Choroid plexus epithelial cell (primary cell): ENCODE measurements at places on chromosomes 7 and 10.

- peak; percentile 83 for DNase-seq
Measured at GRCh38 chr7:137717811-137718271, 128.9 kb downstream of the DGKI start.

DNA sequence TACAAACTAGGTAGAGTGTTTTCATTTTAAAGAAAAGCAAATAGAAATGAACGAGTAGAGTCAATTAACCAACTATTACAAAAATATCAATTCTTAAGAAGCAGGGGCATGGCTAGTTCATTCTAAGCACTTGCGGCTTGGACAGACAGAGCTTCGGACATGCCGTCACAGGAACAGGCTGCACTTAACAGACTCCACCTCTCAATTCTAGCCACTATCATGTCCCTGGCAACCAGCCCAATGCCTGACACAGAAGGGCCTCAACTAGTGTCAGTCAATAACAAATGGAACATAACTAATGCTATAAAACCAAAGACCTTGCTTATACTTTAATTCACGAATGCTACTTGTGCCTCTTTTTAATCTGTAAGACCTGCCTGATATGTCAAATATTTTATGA is 74.4 kb downstream of the TPK1 start:
- DNase-seq, result no peak

- peak; percentile 91 for DNase-seq
Measured at GRCh38 chr10:95741807-95742467, 14.0 kb upstream of the ENTPD1 start.

- peak; percentile 43 for DNase-seq
Measured at GRCh38 chr10:79239275-79239779, 107.9 kb upstream of the PPIF start.

DNA sequence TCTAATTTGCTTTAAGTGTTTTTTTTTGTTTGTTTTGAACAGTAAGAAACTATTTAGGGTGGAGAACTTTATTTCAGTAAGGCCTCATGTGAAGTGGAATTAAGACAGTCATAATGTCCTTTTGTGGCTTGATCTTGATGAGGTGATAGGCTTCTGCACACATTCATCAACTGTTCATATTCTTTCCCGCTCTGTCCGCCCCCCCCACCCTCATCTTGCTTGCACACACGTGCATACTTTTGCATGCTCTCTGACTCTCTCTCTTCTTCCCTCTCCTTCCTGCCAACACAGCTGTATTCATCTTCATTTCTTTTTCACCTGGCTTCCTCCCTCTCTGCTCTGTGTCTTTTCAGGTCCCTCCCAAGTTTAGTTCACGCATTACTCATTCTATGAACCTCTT is 429.6 kb downstream of the AUTS2 start:
- DNase-seq, result no peak

GRCh38 chr10:63266391-63267316 is 133.5 kb downstream of the NRBF2 start:
- peak; percentile 27 for DNase-seq

DNA sequence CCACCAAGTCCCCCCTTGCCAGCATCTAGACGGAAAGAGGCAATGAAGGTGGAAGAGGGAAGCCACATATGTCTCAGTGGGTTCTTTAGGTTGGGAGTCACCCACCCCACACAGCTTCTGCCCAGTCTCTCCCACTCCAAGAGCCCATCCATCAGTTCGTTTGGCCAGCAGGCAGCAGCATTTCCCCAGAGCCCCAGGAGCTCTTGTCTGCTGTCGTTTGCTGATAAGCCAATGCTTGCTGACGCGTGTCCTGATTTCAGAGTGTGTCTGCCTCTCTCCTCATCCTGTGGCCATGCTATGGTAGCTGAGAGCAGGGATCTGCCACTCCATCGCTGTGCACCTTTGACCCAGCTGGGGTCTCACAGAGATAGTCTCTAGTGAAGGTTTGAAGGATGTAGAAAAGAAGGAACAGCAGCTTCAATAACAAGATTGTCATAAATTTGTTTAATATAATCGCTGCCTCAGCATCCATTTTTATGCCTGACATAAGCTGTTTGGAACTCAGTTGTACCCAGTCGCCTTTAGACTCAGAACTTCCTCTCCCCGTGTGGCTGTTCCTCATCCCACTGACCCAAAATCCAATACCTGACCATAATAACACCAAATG is 39.4 kb upstream of the GDF10 start:
- DNase-seq, result no peak

DNA sequence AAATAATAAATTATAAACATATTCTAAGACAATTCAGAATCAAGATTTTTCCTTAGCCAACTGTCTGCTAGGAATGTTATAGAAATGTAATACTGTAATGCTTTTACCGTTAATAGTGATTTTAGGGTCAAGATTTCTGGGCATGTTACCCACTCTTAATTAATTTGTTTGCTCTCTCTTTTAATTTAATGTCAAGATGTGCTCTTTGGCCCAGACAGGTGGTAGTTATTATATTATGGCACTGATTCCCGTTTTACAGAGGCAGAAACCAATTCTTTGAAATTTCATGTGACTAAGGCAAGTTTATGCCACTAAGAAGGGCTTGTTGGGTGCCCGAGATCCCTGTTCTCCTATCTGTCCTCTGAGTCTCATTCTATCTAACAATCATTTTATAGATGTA is 959 bp upstream of the FAM107B start:
- no peak for DNase-seq

GRCh38 chr7:155453296-155454182 is 4.4 kb upstream of the EN2 start:
- DNase-seq, result no peak

GRCh38 chr7:100130608-100131453 is 4.1 kb downstream of the MBLAC1 start:
- peak; percentile 61 for DNase-seq

DNA sequence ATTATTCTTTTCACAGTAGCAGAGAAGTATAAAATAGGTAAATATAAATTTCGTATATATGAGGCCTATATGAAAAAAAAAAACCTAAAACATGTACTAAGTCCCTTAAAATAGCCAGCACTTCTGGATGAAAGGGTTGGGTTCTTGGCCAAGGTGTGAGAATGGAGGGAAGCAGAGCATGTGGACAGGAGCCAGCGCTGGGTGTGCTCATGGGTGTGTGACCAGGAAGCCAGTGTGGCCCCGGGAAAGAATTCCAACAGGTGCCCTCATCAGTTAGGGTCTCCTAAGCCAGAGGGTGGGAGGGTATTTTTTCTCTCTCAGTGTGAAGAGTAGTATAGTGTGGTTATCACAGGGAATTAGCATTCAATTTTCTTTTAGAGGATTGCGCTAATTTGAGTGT is 401.9 kb upstream of the IGFBP3 start:
- no peak for DNase-seq

DNA sequence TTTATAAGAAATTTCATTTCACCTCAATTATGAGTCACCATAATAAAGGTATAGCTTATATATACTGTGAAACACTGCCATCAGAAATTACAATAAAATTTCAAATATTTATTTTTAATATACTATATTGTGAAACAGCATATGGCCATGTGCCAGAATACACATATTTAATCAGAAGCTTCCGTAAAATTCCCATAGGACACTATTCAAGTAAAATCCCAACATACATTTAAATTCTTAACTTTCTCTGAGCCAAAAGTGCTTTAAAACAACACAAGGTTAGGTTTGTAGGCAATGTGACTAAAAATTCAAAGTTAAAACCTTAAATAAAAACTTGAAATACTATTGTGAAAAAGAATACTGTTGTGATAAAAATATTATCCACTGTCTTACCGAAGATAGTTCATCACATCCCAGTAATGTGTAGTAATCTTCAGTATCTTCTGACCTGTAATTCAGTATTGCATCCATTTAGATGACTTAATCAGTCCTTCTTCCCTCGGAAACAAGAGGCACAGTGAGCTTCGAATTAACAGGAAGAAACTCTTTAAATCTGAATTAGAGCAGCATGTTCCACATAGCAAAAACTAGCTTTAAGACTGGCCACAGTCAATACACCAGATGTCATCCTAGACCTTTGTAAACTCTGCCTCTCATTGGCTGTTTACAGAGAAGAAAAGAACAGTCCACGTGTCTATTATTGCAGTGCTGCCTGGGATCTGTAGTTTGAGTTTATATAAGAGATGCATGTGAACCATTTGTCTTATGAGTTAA is at the start of gene DNAJC12:
Gene DNAJC12, minus strand, starts transcription at position 648 of the 774 bp plus-strand sequence. Its CDS starts 177 bp downstream, at position 471.
- DNase-seq, result peak; percentile 90

- peak; percentile 72 for DNase-seq
Measured at GRCh38 chr7:36600869-36601530, 123.3 kb downstream of the AOAH start.

GRCh38 chr7:97576043-97576442 is 155.8 kb upstream of the TAC1 start:
- no peak for DNase-seq

DNA sequence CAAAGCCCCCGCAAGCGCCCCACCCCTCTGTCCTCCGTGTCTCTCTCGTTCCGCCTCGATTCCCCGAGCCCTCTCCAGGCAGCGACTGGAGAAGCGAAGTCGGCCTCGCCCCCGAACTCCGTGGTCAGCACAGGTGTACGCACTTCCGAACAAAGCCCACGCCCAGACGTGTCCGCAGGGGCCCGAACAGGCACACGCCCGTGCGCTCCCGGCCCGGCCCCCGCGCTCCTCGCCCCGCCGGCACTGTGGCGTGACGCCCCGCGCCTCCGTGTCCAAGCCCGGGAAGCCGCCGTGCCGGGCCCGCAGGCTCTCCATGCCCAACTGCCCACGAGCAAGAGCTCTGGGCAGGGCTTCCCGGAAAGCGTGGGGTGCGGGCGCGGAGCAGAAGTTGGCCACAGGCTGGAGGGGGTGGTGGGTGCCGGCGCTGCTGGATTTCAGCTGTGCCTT is 662 bp downstream of the NRCAM start:
- no peak for DNase-seq

DNA sequence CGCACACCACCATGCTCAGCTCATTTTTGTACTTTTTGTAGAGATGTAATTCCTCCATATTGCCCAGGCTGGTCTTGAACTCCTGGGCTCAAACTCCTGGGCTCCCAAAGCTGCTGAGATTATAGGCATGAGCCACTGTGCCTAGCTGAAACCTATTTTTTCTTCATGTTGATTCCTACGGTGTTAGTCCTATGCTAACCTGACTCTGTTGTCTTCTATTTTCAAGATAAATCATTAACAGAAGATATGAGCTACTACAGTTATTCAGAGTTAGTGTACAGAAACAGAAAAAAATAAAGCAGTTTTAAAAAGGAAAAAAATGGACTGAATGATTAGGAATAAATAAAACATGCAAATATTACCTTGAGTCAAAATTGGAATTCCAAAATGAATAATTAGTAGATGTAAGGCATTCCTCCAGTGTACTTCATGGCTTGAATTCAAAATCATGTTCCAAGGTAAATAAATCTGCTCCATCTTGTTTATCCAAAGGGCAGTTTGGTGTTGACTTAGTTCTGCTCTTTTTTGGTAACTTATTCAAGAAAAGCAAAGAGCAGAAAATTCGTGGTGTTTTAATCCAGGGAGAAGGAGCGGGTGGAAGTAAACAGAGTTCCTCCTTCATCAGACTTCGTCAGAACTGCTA is 185.8 kb downstream of the CACNB2 start:
- peak; percentile 7 for DNase-seq

DNA sequence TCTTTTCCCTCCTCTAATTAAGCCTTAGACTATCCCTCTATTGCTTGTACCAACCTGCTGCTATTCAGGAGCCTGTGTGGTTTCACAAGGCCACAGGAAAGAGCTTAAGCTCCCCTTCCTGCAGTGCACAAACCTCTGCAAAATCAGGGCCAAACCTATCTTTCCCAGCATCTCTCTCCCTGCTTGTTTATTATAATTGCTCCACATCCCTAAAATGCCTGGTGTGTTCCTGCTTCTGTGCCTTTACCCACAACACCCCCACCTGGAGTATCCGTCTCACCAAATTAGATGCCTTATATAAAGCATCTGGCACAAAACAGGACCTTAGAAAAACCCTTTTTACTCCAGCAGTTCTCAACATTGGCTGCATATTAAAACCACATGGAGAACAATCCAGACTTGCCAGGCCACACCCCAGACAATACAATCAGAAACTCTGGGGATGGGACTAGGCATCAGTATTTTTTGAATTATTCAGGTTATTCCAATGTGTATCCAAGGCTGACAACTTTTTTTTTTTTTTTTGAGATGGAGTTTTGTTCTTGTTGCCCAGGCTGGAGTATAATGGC is 16.7 kb downstream of the SEC31B start:
- no peak for DNase-seq

DNA sequence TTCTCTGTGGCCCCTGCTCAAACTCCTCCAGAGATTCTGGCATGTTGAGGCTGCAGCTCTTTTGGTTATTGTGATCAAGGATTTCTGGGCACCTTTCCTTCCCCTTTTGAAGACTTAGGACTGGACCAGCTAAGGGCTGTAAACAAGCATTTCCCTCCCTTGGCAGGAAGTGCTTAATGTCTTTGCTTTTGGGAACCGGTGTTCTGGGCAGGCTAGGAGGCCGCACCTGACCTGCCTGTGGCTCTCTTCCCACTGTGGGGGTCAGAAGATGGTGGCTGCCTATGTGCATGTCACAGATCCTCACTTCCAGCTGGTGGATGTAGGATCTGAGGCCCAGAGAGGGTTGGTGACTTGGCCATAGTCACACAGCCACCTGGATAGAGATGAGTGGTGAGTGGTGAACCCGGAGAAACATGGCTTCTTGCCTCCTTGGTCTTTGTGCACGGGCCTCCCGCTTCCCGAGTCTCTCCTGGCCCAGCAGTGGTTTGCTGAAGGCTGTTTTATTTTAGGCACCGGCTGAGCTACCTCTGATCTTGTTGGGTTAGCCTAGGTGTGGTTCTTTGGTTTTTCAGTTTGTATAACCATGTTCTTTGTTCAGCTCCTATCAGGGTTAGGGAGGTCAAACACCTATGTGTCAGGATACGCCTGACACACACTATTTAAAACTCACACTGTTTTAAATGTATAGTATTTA is 82.0 kb downstream of the GRK5 start:
- DNase-seq, result no peak

DNA sequence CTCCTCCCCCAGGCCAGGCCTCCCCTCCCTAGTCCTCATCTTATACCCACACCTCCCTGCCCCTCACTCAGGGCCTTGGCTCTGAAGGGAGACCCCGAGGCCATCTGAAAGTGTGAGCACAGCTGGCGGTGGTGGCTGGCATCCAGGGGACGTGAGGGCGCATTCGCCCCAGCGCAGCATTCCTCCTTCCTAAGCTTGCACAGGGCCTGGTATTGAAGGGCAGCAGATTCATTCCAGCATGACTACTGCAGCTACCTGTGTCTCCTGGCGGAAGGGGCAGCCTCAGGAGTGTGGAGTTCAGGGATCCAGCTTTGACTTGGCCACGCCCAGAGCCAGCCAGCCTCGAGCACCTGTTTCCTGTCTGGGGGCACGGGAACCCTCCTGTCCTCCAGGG is 72.6 kb downstream of the PARP12 start:
- DNase-seq, result no peak

- DNase-seq, result peak; percentile 41
Measured at GRCh38 chr7:22220941-22221340, 136.0 kb downstream of the RAPGEF5 start.

GRCh38 chr10:75868574-75868973 is 437.1 kb downstream of the LRMDA start:
- DNase-seq, result no peak

DNA sequence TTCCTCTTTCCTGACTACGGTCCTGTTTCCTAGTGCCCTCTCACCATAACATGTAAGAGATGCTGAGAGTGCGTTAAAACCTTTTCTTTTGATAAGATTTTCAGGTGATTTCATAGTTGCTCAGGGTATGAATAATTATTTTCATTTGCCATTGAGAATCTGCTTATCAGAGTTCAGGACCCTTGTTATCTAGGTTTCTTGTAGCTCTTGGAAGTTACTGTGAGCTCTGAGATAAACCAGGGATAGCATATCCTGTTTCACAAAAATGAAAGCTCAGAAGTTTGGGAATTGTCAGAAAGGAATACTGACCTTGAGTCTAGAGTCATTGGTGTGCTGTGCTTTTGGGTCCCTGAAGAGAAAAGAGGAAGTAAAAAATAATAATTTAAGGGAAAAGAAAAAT is 76.8 kb upstream of the PRKG1 start:
- no peak for DNase-seq
